ENCODE measurements at places on chromosomes 2 and 18.

DNA sequence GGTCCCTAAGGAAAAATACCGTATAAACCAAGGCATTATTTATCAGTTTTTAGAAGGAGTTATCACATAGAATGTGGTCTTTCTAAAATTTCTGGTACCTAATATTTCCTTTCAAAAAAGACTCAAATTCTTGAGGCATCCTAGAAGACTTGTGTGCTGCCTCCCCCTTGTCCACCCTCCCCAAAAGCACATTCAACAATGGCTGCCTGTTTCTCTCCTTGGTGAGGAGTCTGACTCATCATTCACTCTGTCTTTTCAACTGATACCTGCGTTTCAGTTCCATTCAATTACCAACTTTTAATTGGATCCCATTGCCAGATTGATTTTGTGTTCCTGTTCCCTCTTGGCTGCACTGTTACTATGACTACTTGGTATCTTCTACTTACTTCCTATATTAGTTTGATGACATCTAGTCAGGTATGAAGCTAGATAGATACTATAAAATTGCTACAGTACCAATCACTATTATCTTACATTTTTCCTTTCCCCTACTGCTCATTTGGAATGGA, 72.9 kb downstream of the XRCC5 start:
- no peak for DNase-seq

GRCh38 chr2:23659773-23660172, 267.1 kb downstream of the ATAD2B start:
- no peak for DNase-seq

DNA sequence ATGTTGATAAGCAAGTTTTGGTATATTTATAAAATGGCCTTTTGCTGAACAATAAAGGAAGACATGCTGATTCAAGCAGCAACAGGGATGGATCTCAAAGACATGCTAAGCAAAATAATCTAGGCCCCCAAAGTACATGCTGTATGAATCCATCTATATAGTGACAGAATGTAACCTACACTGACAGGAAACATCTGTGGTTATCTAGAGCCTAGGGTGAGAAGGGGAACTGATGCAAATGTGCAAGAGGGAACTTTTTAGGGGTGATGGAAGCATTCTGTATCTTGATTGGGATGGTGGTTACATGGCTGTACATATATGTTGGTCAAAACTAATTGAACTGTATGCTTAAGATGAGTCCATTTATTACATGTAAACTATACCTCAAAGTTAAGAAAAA, 24.2 kb downstream of the CNRIP1 start:
- DNase-seq: no peak

DNA sequence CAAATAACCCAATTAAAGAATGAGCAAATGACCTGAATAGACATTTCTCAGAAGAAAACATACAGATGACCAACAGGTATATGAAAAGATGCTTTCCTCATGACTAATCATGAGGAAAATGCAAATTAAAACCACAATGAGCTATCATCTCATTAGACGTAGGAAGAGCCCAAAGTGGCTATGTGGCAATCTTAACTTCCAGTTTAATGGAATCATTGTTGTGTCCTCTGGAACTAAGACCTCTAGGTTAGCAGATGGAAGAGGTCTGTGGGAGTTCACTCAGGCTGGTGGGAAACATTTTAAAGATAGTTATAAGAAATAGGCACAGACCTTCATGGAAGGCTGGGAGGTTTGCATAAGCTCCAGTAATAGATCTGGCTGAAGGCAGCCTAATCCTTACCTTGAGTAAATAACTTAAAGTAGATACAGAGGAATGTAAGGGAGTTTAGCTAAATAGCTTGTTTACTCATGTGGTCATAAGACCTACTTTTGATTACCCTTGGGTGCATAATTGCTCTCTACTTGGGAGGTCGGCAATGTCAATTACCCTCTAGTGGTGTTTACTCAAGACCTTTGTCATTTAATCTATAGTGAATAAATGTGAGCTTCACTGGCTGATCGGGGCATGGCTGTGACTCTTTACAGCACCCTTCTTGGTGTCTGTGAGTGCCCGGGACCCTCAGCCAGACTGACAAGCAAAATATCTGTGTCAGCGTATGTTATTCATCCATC, 119.0 kb downstream of the GULP1 start:
- DNase-seq: no peak

GRCh38 chr2:129144082-129144791, 825.6 kb upstream of the HS6ST1 start:
- no peak for DNase-seq

GRCh38 chr18:77178559-77178958, 46.0 kb upstream of the MBP start:
- DNase-seq: no peak

GRCh38 chr2:60413069-60413813, 140.2 kb downstream of the BCL11A start:
- no peak for DNase-seq

- no peak for DNase-seq
Measured at GRCh38 chr18:61953161-61953560, 60.4 kb upstream of the RNF152 start.

- no peak for DNase-seq
Measured at GRCh38 chr18:58382446-58382845, 246.4 kb downstream of the ALPK2 start.

- DNase-seq: no peak
Measured at GRCh38 chr18:8339952-8340351, 269.3 kb upstream of the RAB12 start.

DNA sequence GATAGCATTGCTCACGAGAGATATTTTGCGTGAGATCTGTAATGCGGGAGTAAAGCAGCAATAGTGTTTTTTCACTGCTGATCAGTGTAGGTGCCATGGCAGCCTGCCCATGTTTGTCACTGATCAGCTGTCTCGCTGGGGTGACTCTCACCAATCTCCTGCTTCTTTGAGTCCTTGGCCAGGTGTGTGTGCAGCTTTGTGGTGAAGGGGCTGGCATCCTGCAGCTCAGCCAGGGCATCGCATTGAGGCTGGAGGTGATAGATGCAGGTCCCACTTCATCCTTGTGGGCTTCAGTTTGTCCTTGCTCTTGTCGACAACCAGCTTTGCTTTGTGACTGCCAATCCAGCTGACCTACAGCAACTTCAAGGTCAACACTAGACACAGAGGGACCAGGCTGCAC, 258.3 kb upstream of the CXCR4 start:
- DNase-seq: no peak

GRCh38 chr2:38233231-38233983, 143.7 kb downstream of the ATL2 start:
- DNase-seq: no peak

DNA sequence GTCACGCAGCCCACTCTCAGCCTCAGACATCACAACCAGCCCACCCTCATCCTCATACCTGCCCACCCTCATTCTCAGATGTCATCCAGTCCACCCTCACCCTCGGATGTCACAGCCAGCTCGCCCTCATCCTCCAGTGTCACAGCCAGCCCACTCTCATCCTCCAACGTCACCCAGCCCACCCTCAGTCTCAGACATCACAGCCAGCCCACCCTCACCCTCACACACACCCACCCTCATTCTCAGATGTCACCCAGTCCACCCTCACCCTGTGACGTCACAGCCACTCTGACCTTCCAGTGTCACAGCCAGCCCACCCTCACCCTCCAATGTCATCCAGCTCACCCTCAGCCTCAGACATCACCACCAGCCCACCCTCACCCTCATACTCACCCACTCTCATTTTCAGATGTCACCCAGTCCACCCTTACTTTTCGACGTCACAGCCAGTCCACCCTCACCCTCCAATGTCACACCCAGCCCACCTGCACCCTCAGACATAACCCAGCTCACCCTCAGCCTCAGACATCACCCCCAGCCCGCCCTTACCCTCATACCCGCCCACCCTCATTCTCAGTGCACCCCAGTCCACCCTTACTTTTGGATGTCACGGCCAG, 100.3 kb downstream of the LOXHD1 start:
- DNase-seq: no peak

DNA sequence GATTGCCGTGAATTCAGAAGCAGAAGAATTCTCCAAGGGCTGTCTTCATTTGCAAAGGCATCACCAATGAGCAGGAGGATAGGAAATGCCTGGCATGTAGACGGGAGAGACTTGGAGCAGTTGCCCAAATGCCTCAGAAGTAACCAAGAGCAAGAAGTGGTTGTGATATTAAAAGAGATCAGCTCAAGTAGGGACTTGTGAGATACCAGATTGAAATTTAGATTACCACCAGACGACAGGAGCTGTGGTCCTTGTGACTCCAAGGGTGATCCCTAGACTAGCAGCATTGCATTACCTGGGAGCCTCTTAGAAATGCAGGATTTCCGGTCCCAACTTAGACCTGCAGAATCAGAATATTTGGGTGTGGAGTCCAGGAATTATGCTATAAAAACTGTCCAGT, 228.6 kb upstream of the EPAS1 start:
- no peak for DNase-seq

GRCh38 chr2:48414980-48415835, 114.7 kb upstream of the STON1 start:
- DNase-seq: no peak

DNA sequence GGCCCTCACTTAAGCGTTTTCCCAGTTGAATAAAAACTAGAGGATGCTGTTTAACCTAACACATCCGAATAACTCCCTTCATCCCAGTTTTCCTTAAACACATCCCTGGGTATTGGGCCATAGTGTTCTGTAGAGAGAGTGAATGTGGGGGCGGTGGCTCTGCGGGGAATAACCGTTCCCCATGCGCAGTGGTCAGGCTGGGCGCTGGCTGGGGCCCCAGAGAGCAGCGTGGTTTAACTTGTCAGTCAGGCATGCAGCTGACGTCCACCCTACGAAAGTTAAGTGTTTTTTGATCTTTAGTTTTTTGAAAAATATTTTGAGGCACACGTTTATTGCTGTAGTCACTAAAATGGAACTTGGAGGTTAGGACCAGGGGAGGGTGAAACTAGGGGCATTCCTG, 33.7 kb downstream of the CTDP1 start:
- DNase-seq: no peak

GRCh38 chr18:70151614-70152013, 53.9 kb downstream of the RTTN start:
- no peak for DNase-seq

GRCh38 chr18:33820517-33821371, 242.7 kb downstream of the ASXL3 start:
- no peak for DNase-seq

GRCh38 chr2:164840458-164840929, 1.1 kb downstream of the COBLL1 start:
- DNase-seq: no peak

DNA sequence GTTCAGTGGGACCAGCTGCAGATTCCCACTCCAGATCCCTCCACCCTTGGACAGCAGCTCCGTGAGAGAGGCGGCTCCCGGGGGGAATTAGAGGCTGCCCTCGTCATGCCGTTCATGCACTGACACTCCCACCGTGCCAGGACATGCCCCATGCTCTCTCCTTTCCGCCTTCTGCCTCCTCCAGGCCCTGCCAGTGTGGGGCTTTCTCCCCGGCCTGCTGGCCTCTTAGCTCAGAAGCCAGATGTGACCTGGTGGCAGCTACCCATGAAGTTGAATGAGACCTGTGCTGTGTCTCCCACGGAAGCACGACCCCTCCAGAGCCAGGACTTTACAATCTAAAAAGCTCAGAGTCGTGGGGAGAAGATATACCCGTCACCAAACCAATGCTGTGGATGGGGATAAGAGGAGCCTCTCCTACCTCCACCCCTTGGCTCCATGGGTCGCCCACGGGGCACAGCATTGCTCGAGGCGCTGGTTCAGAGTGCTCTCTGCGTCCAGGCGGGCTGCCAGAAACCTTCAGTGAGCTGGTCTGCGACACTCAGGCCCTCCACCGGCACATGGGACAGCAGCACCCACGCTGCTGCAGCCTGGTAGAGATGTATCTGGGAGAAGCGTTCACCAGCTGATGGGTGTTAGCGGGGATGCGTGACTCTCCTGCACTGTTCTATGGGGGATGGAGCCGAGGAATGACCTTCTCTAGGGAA, 111.0 kb upstream of the GPC1 start:
- no peak for DNase-seq

DNA sequence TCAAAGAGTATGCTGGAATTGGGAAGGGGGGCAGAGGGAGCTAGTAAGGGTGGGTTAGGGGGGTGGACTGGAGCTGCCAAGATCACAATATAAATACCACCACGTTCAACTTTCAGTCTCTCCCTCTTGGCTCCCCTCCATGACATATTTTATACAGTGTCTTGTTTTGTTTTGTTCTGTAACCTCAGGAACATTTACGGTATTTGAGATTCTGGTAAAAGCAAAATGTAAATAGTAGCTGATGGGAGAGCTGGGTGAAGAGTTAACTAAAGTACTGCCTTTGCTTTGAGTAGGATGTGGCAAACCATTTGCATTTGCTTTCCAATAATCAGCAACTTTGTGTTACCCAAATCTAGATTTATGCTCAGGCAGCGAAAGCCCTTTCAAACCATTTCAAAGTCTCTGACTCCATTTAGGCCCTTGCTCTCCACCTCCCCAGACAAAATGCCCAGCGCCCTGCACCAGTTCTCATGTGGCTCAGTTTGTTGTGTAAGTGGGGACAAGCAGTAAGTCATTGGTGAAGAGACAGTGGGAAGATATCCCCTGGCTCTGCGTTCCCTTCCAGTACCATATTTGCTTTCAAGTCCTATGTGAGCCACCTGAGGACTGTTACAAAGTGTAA, 17.4 kb downstream of the IRS1 start:
- no peak for DNase-seq

DNA sequence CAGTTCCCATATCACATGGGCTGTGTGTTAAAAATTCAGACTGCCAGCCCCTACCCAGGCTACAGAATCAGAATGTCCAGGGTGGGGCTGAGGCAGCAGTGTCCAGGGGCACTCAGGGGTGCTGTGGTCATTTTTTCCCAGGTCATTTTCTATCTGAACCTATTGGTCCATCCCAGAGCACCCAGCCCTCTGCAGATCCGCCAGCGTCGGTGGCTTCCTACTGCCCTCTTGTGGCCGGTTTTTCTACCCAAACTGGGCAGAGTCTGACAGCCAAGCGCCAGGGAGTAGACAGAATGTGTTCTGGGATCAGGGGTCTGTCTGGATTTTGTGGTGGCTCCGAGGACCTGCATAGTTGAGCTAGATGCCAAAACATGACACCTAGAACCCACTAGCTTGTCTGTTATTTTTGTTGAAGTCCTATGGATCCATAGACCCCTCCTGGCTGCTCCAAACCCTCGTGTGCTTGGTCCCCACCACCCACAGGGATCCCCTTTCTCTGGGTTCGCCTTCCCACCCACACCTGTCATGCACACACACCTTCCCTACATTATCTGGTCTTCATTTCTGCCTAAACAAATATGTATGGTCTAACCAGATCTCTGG, 34.1 kb upstream of the RMDN2 start:
- DNase-seq: peak; percentile 58

DNA sequence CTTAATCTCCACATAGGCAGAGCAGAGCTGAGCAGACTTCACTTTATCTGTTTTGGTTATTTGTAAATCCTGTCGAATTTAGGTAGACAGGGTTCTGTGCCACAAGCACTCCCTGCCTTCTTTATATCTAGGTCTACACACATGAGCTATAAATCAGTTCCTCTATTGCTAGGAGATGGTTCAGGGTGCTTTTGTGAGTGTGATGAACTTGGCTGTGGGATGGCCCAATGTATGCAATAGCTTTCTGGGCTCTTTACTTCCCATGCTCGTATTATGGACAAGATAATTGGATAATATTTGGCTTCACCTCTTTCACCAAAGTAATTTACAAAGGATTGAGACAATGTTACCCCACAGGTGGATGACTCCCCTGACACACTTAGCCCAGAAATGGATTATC, 72.2 kb downstream of the PLB1 start:
- no peak for DNase-seq

- no peak for DNase-seq
Measured at GRCh38 chr2:230910546-230911177, 14.4 kb downstream of the GPR55 start.
